ENCODE measurements at places on chromosomes 13 and 19.

GRCh38 chr13:30743319-30744055, 8.1 kb downstream of the ALOX5AP start:
- no peak for DNase-seq

DNA sequence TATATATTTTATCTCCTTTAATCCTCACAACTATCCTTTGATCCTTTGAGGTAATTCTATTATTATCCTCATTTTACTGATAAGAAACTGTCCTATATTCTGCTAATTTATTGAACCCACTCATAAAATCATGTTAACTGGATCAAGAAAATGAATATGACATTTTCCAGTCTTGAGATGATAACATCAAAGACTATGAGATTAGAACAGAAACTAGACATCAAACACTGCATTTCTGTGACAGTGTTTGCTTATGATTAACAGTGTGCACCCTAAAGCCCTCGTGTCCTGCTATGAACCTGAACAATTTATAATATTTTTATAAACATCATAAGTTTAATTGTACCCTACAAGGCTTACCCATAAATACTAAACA, 96.3 kb downstream of the TBC1D4 start:
- DNase-seq: no peak

DNA sequence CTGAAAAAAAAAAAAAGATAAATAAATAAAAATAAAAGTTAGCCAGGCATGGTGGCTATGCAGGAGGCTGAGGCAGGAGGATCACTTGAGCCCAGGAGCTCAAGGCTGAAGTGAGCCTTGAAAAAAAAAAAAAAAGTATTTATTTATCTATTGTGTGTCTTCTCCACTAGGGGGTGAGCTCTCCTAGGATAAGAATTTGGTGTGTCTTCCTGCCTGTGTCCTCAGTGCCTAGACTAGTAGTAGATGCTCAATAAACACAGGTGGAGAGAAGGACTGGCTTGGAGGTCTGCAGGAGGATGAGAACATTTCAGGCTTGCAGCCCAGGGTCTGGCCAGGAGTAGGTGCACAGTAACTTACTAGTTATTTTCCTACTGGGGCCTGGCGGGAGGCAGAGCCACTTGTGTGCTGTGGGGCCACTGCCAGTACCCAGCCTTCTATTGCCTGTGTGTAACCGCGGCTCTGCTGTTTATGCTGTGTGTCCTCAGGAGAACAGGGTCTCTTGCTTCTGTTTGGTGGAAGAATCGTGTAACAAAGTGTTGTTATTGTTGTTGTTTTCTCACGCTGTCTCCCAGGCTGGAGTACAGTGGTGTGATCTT, 5.4 kb downstream of the LMTK3 start:
- DNase-seq: no peak

DNA sequence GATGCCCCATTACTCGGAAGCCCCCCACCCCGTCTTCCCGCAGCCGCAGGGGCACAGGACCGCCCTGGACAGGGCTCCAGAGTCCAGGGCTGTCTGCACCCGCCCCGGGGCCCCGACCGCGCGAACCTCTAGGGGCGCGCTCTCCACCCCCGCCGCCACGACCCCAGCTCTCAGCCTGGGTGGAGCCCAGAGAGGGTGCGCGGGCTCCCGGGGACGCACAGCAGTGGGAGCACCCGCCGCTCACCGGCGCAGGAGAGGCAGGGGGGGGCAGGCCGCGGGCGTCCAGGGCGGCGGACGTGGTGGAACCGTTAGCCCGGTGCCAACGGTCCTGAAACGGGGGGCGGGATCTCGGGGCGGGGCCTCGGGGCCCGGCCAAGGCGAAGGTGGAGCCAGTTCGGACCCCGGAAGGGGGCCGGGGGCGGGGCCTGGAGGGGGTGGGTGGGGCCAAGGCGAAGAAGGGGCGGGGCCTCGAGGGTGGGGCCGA, at the start of gene ATP8B3:
Gene ATP8B3, minus strand, starts transcription at position 335 of the 484 bp plus-strand sequence. CDS start 540 bp downstream, outside the sequence.
- DNase-seq: no peak

DNA sequence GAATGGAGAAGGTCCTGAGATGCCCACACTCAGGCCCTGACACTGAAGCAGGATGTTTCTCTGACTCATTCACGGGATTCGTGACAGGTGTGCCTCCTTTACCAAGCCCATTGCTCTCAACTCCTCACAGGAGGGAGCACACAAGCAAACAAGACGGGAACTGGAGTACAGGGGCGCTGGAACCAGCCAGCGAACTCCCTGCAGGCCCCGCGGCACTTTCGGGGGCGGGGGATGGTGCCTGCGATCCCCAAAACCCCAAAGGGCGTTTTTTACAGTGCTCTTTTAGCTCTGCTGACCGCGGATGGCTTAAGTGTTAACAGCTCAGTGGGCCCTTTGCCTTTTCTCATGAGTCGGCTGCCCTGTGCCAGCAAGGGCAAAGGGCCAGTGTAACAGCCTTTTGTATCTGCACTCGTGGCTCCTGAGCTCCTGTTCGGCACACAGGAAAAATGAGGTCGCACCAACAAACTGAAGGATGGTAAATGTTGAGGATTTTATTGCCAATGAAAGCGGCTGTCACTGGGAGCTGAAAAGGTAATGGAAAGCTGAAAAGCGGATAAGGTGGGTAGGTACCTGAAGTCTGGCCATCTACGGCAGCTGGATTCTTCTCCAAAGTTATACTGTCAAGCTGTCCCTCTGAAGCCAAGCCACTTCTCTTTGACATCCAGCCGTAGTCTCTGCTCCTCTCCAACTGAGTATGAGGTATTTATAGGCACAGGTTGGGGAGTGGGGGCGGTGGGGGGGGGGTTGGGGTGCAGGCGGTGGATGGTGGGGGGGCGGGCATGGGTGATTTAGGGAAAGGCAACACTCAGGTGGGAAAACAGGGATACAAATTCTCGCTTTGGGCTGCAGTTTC, 65.0 kb upstream of the TRPC4 start:
- DNase-seq: no peak

DNA sequence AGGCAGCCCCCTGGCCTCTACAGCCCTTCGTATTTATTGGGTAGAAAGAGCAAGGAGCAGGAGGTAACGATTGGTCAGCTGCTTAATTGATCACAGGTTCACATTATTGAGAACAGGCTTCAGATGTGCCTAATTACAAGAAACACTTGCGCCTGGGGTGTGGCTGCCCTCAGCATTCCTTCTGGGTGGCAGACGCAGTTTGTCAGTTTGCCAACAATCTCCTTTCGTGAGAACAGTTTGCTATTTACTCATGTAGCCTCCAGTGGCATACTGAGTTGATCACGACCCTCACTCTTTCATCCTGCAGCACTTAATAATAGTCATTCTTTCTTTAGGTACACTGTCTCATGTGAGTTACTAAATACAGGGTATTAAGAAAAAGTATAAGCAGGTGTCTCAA, 985.6 kb downstream of the SLITRK5 start:
- DNase-seq: no peak

- DNase-seq: no peak
Measured at GRCh38 chr13:44768775-44769581, 192.8 kb upstream of the TSC22D1 start.

DNA sequence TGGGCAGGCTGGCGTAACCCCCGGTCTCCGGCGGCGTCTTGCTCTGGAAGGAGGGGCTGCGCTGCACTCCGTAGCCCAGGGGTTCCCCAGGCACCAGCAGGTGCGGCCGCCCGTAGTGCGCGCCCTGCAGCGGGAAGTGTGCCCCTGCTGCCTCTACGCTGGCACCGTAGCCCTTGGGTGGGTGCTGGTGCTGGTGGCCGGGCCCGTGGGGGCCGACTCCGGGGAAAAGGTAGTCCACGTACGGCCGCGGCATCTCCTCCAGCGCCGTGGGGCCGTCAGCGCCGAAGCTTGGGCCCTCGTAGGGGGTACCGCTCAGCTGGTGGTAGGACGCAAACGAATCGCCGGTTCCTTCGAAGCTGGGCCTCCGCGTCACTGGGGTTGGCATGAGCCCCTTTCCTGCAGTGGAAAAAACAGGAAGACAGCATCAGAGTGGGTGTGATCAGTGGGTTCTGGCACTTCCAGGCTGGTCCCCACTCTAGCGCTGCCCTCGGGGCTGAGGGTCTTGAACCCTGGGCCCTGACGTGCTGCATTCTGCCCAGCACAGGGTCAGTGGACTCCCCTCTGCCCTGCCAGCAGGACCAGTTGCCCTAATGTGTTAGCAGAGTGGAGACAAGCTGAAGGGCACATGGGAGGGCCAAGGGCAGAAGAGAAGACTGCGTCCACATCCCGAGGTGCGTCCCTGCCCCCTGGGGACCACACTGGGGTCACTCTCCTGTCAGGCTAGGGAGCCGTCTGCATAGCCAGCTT, 72.3 kb downstream of the LATS2 start:
- DNase-seq: no peak

DNA sequence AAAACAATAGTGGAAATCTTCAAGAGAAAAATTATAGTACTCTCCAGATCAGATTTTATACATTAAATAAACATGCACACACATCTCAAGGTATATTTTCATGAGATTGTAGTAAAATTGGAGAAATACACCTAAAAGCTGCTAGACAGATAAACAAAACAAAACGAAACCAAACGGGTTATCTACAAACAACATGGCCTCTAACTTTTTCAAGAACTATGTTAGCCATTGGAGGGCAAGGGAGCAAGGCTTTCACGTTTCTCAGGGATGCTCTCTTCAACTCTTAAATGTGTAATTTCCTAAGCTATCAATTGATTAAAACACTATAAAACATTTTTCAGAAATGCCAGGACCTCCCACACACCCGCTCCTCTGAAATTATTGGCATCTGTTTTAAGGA, 1262.4 kb upstream of the PCDH20 start:
- no peak for DNase-seq

DNA sequence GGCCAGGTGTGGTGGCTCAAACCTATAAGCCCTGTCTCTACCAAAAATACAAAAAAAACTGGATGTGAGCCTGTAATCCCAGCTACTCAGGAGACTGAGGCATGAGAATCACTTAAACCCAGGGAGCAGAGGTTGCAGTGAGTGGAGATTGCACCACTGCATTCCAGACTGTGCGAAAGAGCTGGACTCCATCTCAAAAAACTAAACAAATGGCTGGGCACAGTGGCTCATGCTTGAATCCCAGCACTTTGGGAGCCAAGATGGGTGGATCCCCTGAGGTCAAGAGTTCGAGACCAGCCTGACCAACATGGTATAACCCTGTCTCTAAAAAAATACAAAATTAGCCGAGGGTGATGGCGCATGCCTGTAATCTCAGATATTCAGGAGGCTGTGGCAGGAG, 34.9 kb upstream of the ZNF83 start:
- DNase-seq: no peak

DNA sequence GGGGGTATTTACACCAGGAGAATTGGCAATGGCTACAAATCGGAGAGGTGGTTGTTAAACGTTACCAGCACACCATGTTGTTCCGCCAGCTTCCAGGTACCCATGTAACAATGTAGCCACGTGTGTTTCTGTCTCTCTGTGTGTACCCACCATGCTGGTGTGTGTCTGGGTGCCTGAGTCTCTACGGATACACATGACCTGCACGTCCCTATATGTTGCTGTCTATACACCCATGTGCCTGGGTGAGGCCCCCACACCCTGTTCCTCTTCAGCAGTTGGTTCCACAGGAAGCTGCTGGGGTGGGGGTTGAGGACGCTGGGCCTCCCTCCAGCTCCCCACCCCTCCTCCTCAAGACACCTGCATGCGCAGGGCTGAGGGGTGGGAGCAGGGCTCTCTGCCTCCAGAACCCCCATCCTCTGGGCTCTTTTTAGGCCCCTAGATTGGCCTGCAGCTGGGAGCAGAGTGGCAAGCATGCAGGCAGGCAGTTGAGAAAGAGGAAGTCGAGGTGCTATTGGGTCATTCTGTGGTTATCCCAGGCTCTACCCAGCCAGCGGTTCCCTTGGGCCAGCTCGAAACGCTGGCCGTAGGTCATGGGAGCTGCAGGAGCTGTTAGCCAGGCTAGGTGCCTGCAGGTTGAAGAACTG, at the start of gene ARHGEF18:
Gene ARHGEF18, plus strand, starts transcription at position 351 of the 644 bp plus-strand sequence. CDS start 13,954 bp downstream, outside the sequence.
- DNase-seq: no peak

DNA sequence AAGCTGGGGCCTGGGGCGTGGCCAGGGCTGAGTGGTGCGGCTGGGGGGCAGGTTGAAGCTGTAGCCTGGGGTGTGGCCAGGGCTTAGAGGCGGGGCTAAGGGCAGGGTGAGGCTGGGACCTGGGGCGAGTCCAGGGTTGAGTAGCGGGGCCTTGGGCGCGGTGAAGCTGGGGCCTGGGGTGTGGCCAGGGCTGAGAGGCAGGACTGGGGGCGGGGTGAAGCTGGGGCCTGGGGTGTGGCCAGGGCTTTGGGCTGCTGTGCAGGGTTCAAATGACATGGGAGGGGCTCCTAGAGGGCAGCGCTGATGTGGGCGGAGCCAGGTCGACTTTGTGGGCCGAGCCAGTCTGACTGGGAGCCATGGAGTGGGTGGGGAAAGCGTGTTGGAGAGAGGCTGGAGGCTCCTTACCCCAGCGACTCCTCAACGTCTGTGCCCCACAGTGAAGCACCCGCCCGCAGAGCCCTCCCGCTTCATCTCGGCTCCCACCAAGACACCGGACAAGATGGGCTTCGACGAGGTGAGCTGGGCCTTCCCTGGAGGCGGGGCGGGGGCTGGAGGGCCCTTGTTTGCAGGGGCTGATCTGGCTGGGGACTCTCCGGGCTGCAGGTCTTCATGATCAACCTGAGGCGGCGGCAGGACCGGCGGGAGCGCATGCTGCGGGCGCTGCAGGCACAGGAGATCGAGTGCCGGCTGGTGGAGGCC, 21.5 kb downstream of the COLGALT1 start:
- DNase-seq: no peak

DNA sequence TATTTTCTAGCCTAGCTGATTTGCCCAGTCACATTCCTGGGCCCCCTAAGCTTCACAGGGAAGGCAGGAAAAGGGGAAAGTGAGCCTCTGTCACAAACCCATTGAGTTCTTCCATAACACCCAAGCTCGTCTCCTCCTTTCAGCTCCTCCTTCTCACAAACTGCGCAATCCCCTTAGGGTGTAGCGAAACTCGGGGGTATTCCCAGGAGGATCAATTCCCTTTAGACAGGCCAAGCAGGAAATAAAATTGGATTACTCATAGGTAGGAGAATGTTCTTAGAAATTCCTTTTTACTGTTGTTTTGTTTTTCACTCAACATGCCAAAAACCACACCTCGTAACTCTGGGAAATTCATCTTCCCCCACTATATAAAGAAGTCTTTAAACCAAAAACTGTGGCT, 139.3 kb downstream of the IRS2 start:
- DNase-seq: no peak

GRCh38 chr19:16036397-16036925, 39.8 kb upstream of the TPM4 start:
- no peak for DNase-seq

- no peak for DNase-seq
Measured at GRCh38 chr13:91184244-91184926, 163.1 kb upstream of the MIR17HG start.

DNA sequence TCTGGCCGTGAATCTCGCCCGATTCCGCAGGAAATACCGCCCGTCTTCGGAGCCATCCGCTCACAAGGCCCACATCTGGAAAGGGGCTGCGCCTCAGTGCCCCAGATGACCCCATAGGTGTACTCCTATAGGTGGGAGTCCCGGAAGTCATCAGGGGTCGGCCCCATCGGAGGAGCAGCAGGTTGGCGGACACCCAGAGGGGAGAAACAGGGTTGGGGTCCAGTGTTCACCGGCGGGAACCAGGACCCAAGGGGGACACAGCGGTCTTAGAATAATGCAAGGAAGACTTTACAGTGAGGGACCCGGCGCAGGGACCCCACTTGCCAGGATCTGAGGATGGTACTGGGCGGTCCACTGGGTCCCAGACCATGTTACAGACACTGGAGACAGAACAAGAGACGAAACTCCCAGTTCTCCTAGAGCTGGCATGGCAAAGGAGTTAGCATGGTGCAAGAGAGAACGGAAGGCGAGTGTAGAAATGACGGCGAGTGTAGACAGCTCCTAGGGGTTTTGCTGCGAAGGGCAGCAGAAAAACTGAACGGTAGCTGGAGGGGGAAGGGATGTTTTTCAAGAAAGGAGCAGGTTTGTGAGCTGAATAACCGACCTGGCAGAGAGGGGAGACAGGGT, 4.2 kb upstream of the RGL3 start:
- no peak for DNase-seq

All from esophagus squamous epithelium (tissue), 5 donors.